ENCODE measurements at places on chromosomes 11 and 22.

DNA sequence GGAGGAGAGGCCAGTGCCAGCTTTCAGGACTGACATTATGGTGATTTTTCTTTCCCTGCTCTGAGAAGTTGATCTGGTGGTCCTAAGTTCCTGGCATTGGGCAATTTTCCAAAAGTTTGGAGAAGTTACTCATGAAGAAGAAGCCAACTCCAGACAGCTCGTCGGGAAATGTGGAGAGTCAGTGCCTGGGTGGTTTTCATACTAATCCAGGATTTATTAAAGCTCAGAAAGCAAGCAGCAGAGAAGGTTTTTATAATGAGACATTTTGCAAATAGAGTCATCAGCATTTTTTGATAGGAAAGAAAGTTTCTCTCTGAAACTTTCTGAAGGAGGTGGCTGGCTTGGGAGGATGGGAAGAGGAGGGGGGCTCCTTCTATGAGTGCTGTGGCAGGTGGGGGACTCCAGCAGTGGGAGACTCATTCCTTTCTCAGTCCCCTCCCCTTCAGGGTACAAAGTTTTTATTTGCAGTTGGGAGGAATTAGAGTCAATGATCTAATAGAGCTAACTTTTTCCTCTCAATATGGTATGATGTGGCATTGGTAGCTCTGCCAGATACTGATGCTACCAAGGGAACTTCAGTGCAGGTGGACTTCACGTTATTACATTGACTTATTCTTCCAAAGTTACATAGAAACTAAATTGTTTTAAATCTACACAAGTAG, 55.4 kb downstream of the LIF start:
- DNase-seq: no peak

- no peak for DNase-seq
These were observed 112.7 kb downstream of the FAR1 start for GRCh38 chr11:13781153-13781552.

DNA sequence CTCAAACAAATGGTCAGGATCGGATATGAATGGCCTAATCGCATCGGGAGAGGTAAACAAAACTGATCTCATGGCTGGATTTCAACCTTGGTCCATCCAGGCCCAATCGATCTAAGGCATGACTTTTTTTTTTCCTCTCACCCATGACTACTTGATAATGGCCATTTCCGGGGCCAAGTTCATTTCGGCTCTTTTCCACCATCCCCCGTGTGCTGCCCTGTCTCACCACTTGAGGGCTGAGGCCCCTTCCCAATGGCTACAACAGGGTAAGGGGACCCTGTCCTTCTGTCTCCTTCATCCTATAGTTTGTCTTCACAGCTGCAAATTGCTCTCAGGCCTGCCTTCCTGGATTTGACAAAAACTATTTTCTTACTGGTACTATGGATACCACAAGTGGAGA, 26.7 kb downstream of the GRAP2 start:
- DNase-seq: no peak

DNA sequence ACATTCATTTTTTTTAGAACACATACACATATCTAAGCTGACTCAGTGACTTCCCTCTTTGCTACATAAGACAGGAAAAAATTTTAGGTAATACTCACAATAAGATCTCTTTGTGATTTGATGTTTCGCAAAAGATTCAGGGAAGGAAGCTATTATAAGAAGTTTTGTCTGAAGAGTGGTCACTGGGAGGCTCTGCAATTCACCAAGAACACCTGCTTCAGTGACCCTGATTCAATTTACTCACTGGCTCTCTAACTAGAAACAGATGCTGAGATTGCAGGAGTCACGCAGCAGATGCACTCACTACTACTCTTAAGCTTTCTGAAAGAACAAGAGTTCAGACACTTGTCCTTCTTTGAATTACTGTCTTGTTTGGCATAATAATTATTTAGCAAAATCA, 193.6 kb upstream of the DDI1 start:
- DNase-seq: no peak

DNA sequence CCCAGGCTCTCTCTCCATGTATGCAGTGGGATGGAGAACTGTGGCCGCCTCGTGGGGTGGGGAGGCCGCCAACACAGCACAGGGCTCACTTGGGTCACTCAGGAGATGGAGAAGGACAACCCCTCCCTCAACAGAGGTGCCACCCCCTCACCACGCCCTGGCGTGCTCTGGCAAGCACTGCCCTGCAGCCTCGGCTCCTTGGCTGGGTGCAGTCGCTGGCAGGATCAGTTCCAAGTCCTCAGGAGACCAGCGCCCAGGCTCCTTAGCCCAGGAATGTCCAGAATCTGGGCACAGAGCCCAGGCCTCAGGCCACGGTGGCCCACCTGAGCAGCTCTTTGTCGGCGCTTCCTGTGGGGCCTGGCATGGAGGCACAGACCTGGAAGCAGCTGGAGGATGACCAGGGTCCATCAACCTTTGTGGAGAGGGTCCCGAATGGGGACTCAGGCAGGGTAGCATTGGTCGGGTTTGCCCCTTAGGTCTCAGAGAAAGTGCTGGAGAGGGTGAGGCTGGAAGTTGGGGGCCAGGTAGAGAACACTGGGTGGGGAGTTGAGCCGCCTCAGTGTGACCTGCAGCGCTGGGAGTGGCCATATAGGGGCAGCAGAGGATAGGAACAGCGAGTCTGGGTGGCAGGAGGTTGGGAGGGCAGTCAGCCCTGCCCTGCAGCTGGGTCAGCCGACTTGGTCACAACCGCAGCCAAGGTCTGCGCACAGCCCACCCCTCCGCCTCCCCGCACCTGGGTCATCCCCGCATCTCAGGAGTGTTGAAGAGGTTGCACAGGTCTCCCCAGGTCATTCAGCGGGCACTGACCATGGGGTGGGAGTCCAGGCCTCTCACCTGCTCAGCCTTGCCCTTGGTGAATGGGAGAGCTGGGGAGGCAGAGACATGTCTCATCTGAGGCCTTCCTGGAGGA, 8.2 kb downstream of the SUSD2 start:
- DNase-seq: peak; percentile 44

- DNase-seq: no peak
These were observed 7.1 kb downstream of the DDX6 start for GRCh38 chr11:118783724-118784495.

DNA sequence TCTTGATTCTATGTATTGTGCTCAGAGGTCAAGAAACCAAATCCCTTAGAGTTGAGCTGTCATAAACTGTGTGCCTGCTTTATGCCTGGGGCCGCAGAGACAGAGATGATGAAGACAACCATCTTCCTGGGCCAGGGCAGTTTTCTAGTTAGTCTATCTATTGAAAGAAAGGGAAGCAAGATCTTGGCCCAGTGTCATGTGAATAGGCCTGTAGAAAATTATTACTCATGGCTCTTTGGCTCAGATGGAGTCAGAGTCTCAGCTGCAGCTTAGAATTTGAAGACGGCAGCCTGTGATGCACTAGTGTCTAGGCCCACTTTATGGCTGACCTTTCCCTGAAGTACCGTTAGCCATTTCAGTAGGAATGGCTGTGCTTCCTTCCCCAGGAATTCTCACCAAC, 112.0 kb downstream of the DBX1 start:
- DNase-seq: no peak

Data from CD4-positive, alpha-beta T cell treated with Interferon alpha-2 for 1 hour (primary cell).